ENCODE measurements at places on chromosomes 2 and 18. TPM values are rescaled to one million over a fixed set of nuclear protein-coding genes. Genes with fewer than 3 reads are reported as not detected.

CCT4 gene
- 362 TPM for total RNA-seq

C2orf15 gene
- total RNA-seq, result 7.0 TPM

MATN3 gene
- total RNA-seq, result 9.1 TPM

SERPINB5 gene
- 0.18 TPM for total RNA-seq

CAPN14 gene
- 0.11 TPM for total RNA-seq

DNA sequence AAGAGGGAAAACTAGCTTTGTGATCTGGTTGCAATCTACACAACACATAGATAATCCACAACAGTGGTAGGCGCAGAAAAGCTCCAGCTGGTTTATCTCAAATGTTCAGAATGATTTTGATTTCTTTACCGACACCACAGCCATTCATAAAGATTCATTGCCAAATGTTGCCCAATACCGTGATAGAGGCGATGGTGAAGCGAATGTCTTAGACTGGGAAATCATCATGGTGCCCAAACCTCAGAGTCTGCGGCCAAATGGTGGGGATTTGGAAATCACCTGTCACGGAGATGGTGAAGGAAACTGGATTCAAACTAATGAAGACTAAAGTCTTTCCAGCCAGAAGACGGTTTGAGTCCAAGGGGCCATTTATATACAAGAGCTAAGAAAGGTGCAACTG is 48.5 kb upstream of the CCDC150 start:
- DNase-seq, result no peak

- no peak for DNase-seq
Measured at GRCh38 chr2:99481941-99482340, 7.9 kb downstream of the REV1 start.

DNA sequence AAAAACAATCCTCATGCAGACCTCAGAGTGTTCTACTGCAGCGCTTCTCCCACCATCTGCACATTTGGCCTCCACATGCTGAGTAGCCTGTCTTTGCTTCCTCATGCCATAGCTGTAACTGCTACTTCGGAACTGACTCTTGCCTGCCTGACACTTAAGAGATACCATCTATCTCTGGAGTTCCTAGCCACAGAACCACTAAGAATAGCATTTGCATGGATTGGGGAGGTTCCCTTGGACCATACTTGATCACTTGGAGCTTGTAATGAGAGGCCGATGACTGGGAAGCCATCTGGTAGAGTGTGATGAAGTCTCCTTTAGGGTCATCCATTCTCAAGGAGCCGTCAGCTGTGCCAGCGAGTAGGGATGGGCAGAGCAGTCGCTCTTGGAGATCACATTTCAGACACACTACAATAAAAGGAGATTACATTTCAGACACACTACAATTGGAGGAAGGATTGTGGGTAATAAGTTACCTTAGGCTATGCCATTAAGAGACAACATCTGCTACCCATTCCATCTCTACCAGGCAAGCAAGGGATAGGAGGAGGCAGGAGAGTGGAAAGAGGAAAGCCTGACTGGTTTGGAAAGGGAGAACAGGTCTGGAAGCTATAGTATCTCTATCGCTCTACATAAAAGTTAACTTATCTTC is 21.8 kb downstream of the DOK1 start:
- DNase-seq, result no peak

DNA sequence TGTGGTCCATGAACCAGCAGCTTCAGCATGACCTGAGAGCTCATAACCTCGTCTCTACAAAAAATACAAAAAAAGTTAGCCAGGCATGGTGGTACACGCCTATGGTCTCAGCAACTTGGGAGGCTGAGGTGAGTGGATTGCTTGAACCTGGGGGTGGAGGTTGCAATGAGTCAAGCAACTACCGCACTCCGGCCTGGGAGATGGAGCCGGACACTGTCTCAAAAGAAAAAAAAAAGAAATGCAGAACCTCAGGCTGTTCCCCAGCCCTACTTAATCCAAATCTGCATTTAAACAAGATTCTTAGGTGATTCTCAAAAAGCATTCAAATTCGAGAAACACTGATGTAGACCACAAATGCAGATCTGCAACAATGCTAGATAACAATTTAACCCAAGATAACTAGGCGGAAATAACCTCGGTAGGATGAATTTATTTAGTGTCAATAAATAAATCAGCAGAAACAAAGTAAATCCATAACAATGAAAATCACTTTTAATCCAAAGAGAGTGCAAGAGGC is 203.5 kb downstream of the SP3 start:
- DNase-seq, result no peak
